ENCODE measurements at places on chromosomes 16 and 17.

DNA sequence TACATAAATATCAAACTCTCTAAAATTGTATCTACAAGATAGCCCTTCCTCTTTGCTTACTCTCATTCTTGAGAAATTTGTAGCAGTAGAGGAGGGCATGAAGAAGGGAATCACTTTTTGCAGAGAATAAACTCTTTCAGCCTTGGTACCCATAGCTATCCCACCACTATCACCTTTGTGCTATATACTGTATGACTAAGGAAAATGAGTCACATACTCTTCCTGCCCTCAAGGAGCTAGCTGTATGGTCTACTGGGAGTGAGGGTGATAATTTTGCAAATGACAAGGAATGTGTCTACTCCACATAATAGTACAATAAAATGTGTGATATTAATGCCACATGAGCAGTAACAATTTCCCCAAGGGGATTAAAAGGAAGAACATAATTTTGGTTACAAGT is 184.6 kb upstream of the WSB1 start:
- DNase-seq: no peak

GRCh38 chr17:56536766-56537165 is 56.7 kb upstream of the NOG start:
- no peak for DNase-seq

DNA sequence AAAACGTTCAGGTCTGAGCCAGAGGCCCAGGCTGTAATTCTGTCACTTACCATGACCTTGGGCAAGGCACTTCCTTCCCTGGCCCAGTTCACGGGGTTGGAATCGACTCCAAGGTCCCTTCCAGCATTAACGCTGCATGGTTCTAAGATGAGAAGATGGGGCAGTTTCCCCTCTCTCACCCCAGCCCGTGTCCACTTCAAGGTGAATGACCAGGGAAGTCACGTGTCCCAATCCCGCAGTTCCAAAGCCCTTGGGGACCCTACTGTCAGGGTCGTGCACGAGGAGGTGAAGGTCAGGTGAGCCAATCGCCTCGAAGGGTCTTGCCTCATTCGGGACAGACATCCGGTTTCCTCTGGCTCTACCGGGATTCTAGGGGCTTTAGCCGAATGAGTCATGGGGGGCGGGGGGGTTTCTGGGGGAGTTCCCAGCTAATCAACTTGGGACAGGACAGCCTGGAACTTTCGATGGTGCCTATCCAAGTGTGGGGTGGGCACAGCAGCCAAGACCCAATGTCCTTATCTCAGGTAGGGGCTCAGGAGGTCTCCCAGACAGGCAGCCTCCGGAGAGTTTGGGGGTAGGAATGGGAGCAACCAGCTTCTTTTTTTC is 762 bp upstream of the CSF3 start:
- DNase-seq: no peak

- DNase-seq: no peak
These were observed 957.1 kb upstream of the RBFOX1 start for GRCh38 chr16:6375465-6376075.

DNA sequence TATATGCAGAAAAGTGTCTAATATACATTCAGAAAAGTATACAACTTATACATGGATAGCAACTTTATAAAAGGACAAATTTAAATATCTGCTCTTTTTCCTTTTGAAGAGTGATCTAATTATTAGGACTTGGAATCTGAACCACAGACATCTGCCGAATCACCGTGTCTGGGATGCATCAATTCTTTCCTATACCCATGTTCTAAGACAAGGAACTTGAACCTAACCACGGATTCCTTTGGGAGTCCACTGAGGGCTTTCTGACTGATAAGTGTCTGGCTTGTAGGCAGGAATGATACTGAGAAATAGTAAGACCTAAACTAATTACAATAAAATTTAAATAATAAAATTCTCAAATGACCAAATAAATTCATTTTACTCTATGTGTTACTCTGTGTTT is 54.2 kb downstream of the NDEL1 start:
- no peak for DNase-seq

- DNase-seq: no peak
These were observed 2.5 kb downstream of the TNFSF12 start for GRCh38 chr17:7551396-7551795.

DNA sequence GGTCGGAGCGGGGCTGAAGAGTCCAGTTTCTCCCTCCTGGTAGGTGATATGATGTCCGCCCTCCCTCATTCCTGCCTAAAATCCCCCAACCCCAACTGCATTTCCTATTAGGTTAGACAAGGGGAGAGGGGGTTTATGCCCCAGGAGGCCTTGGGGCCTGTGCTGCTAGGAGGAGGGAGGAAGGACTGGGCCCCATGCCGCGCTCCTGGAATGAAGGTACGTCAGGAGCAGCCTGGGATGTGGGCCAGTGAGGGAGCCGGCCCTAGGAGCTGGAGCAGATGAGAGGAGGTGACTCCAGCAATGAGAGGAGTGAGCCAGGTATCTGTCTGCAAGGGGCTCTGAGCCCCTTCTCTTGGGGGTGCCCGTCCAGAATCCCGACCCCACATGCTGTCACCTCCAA is 46.9 kb upstream of the CDC42EP4 start:
- DNase-seq: no peak

DNA sequence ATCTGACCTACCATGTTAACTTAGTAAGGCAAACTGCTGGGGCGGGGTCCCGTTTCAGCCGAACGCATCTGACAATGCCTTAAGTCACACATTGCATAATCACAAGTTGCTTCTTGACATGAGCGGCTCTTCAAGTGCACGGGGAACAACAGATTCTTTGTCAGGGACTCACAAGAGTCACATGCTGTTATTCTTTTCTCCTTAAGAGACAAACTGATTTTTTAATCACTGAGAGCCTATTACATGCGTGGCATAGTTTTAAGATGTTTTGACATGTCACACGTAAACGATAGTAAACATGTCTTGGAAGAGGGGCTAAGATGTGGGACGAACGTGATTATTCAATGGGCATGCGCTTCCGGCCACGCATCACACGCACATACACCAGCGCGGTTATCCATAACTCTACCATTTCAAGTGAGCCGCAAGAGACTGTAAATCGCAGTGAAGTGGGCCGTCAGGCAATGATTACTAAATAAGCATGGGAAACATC is 63.4 kb downstream of the ADCY9 start:
- DNase-seq: no peak

GRCh38 chr17:63692195-63692816 is 7.6 kb downstream of the LIMD2 start:
- DNase-seq: no peak

GRCh38 chr16:47309581-47310312 is 151.1 kb downstream of the ITFG1 start:
- no peak for DNase-seq

DNA sequence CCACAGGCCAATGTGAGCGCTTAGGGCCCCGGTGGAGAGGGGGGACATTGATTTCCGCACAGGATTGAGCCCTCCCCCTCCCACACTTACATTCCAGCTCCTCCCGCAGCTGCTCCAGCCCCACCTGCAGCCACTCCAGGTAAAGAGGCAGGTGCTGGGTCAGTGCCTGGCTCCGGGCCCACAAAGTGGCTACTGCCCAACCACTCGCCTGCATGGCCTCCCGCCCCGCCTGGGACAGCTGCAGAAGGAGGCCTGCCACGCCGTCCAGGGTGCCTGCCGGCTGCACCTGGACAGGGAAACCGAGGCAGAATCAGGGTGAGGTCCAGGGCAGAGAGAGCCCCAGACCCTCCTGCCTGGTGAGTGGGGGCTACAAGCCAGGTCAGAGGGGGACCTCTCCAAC is 46.3 kb downstream of the RMI2 start:
- no peak for DNase-seq

DNA sequence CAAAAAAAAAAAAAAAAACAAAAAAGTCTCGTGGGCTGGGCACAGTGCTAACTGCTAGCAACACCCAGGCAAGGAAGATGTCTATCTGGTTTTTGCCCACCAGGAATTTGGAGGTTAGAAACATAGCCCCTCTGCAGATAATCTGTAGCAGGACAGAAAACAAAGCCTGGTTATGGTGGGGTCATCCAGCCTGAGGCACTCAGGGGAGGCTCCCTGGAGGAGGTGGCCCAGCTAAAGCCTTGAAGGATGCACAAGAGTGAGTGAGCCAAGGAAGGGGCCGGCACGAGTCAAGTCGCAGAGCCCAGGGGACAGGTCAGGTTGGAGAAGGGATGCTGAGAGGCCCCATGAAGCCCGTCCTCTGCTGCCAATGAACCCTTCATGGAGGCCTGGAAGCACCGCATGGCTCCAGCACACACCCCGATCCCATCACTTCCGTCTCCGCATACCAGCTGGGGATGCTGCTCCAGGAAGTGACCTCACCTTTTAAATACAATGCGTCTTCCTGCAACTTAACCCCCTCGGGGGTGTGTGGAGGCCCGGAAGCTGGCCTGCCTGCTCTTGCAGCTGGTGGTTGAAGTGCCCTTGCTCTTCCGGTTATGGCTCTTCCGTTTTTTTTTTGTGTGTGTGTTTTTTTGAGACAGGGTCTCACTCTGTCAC is 86.5 kb downstream of the ENGASE start:
- no peak for DNase-seq

DNA sequence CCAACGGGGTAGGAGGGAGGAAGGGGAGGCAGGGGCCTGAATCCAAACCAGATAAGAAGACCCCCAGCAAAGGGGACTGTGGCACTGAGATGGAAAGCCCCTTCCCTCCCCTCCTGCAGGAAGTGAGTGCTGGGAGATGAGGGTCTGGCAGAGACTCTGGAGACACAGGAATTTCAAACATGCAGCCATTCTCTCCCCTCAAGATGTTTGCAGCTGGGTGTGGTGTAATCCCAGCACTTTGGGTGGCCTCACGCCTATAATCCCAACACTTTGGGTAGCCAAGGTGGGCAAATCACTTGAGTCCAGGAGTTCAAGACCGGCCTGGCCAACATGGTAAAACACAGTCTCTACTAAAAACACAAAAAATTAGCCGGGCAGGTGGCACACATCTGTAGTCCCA is 33.9 kb upstream of the FAAP100 start:
- DNase-seq: no peak

DNA sequence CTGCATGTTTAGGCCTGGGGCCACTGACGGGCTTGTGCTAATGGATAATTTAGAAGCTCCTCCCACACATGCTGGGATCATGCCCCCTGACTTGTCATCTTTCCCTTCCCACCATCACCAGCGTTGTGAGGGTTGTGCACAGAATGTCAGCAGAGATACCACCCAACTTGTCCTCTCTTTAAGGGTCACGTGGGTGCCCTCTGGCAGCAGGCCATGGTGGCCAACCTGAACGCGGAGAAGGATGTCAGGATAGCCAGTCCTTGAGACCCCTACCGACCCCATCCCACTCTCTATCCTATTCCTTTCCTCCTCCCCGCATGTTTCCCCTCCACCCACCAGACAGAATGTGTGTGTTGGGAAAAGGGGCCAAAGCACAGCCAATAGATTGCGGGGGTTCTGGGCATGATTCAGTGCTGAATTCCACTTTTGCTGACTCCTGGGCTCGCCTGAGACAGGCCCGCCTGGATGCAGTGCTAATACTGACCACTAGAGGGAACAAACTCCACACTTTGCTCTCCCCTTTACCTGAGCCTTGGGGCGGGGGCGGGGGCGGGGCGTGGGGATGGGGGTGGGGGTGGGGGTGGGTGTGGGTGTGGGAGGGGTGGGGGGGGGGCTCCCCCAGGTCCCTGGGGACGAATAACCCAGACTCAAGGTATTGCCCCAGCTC is at the start of gene GH2:
GH2 (minus strand) TSS at position 10 of the 667 bp plus-strand sequence. CDS start 143 bp downstream, outside the sequence.
- peak; percentile 2 for DNase-seq

DNA sequence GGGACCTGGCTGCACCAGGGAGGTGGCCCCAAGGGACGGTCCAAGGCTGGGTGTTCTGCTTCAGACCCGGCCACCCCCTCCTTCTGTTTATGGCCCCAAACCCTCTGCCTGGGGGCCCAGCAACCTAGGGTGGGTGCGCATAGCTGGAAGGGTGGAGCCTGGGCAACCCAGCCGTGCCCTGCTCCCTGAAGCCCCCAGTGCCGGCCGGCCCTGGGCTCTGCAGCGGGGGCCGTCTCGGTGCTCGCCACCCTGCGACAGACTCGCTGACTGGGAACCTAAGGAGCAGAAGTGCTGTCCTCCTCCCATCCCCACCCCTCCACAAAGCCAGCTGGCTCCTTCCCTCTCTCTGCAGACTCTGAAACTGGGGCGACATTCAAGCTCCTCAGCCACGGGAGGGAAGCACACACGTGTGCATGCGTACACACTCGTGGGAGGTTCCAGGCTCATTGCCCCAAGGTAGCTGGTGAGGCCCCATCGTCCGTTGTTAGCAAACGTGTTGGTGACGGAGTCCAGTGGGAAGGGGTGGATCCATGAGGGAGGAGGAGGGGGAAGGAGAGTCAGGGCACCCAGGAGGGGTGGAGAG is 43.4 kb downstream of the ENGASE start:
- no peak for DNase-seq

DNA sequence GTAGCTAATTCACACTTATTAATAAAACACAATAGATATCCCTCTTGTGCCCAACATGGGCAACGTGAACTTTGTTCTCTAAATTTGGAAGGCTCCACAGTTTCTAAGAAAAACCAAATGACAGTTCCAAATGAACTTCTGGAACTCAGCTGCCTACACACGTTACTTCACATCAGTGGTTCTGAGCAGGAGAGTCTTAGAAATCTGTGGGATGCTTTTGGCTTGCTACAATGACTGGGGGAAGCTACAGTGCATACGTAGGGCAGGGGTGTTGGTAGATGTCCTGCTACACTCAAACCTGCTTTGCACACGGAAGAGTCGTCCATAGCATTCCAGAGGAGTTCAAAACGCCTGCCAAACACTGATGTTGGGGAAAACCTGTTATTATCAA is 8.0 kb downstream of the TXNDC11 start:
- no peak for DNase-seq

DNA sequence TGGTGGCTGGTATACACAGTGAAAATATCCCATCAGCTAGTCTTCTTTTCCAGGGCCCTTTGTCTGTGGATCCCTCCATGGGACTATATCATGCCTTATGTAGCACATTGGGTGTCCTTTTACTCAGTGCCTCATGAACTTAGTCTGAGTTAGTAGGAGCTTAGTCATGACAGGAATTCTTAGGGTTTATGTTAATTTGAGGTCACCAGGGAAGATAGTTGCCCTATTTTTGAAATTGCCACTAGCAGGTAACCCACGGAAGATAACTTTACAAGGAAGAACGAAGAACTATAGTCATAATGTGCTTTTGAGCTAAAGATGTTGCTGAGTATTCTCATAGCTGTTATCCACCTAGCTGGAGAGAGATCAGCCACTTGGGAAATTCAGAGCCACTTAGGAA is 14.8 kb upstream of the PLK1 start:
- DNase-seq: no peak

- no peak for DNase-seq
These were observed 26.5 kb upstream of the C16orf87 start for GRCh38 chr16:46857368-46857945.

DNA sequence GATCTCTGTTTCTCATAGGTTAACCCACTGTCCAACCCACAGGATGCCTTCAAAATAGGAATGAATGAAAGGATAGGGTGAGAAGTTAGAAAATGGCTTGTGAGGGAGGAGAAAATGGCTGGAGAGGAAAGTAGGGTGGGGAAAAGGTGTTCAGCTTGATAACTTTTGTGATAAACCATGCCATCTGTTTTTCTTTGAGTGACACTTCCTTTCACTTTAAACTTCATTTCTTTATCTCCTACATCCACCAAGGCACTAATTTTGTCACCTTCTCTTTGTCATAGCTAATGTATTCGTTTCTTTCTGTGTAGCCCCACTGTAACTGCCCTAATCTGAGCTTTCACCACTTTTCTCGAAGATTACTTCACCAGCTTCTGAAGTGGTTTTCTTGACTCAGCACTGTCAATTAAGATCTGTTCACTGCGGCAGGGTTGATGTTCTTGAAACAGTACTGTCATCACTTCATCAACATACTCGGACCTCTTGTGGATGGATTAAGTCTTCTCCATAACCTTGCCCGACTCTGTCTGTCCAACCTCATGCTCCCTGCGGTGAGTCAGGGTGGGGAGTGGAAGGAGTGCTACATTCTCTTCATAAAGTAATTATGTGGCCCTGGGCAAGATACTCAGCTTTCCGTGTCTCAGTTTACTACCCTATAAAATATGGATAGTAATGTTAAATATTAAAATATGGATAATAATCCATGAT is 5.5 kb upstream of the KRT10 start:
- DNase-seq: no peak

Measured in KG1 (cell line).